ENCODE measurements at places on chromosomes 6 and 20. TPM values are rescaled to one million over a fixed set of nuclear protein-coding genes. Genes with fewer than 3 reads are reported as not detected.

DNA sequence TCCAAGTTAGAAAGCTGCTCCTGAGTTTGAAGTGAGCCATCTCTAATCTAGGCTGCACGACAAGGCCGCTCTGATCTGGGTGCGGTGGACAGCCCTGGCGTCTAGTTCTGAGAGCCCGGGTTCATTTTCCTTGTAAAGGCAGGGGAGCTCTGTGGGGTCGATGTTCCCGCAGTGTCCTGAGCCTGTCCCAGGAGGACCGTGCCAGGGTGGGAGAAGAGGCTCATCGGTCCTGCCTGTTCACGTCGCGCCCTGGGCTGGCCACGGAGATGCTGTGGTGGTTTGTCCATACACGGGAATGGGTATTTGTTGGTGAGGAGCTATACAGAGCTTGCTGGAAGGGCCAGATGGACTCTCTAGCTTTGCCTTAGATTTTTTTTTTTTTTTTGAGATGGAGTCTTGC lies 27.0 kb downstream of the PSMG4 start:
- no peak overlapping the region for H3K4me3 ChIP-seq
- H3K4me1 ChIP-seq = no peaks in the 10 kb centered on the region
- no peaks in the 10 kb centered on the region for H3K27me3 ChIP-seq
- H3K36me3 ChIP-seq = peaks cover 10% of the 10 kb centered on the region

DNA sequence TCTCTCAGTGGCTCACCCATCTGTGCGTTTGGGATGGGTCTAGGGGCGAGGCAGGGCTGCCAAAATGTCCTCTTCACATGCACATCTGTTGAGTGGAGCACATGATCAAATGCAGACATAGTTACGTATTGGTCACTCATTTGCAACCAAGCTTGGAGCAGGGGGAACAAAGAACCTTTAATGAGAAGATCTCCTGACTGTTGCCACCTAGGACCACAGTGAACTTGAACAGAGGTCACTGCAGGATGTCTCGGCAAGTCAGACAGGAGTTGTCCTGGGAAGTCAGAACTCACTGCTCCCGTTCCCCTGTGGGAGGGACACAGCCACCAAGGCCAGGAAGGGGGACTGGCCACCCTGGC lies 73.4 kb downstream of the SSR1 start:
- peaks cover 34% of the 10 kb centered on the region for H3K36me3 ChIP-seq
- no peaks in the 10 kb centered on the region for H3K27me3 ChIP-seq
- peaks cover 4% of the 10 kb centered on the region for H3K4me1 ChIP-seq
- H3K4me3 ChIP-seq = no peak overlapping the region
- no peak for DNase-seq
- no peak overlapping the region for H3K27ac ChIP-seq

GRCh38 chr6:141212296-141212695 lies 920.4 kb upstream of the GJE1 start:
- no peak overlapping the region for H3K4me3 ChIP-seq
- no peaks in the 10 kb centered on the region for H3K27me3 ChIP-seq
- H3K36me3 ChIP-seq = no peaks in the 10 kb centered on the region
- no peak overlapping the region for H3K27ac ChIP-seq
- no peak for DNase-seq

DNA sequence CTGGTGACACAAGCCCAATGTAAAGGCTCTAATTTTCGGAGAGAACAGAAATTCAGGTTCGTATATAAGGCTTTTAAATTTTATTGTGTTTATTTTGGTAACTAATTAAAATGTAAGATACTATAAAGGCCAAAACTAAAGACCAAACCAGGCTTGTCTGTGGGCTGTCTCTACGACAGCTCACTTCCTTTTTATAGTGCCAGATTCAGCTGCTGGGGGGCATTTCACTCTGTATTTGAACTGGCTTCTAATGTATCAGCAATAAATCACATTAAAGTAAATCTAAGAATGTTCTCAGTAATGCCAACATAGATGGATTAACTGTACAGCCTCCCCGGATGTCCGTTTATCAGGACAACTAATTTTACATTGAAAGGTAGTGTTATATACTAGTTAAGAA lies 31.1 kb upstream of the STXBP5 start:
- no peaks in the 10 kb centered on the region for H3K27me3 ChIP-seq
- H3K27ac ChIP-seq = no peak overlapping the region
- no peaks in the 10 kb centered on the region for H3K4me1 ChIP-seq
- no peak overlapping the region for H3K4me3 ChIP-seq

DNA sequence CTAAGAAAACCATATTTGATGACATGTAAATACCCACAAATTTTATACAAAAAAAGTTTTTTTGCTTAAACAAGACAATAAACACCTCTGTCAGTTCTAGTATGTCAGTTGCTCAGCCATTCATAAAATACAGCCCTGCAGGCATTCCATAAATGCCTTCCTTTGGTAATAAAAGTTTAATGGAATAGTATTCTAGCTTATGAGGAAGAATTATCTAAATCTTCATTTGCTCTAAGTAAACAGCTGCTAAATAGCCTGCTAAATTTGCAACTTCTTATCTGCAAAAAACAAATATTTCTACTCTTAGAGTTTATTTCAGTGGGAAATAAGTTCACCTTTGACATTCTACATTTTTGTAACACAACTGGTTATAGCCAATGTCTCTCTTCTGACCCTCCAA lies 108.8 kb downstream of the SMLR1 start:
- H3K27ac ChIP-seq = no peak overlapping the region
- no peak overlapping the region for H3K4me3 ChIP-seq
- no peak for DNase-seq
- H3K36me3 ChIP-seq = no peaks in the 10 kb centered on the region
- H3K4me1 ChIP-seq = no peaks in the 10 kb centered on the region

- no peaks in the 10 kb centered on the region for H3K36me3 ChIP-seq
- H3K27ac ChIP-seq = no peak overlapping the region
- no peak overlapping the region for H3K4me3 ChIP-seq
- DNase-seq = no peak
Observed at GRCh38 chr20:10846766-10847165, 173.0 kb upstream of the JAG1 start.

ZNF334 gene
- 3.8 TPM for total RNA-seq

OVOL2 gene
- 0.94 TPM for total RNA-seq

SIRT5 gene
- total RNA-seq = 12.2 TPM

ALDH8A1 gene
- 0.42 TPM for total RNA-seq

SMAP1 gene
- total RNA-seq = 21.3 TPM

OR2H2 gene
- not detected for total RNA-seq

ID1 gene
- 39.4 TPM for total RNA-seq

MCUR1 gene
- total RNA-seq = 15.0 TPM

SLC22A23 gene
- total RNA-seq = 7.0 TPM

Data from thymus (tissue), 14 donors.